Stimulated activated CD4-positive, alpha-beta T cell treated with anti-CD3 and anti-CD28 coated beads, TNF-alpha, amount 100 ng/mL, for 4 hours (primary cell): ENCODE measurements at places on chromosomes 13 and 19.
A peak's percentile ranks its signal among the peaks of the same experiment; 100 is the strongest.

DNA sequence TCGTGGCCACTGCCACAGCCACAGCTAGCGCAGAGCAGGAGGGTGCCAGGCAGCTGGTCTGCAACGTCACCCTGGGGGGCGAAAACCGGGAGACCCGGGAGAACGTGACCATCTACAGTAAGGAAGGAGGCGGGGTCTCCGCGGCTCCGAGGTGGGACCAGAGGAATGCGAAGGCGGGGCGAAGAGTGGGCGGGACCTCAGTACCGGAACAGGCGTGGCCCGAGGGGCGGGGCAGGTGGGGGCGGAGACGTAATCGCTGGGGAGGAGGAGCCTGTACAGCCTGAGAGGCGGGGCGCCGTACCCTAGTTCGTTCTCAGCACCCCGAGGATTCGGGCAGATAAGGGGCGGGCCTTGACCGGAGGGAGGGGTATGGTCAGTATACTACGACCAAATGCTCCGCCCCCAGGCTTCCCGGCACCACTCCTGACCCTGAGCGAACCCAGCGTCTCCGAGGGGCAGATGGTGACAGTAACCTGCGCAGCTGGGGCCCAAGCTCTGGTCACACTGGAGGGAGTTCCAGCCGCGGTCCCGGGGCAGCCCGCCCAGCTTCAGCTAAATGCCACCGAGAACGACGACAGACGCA is 2.5 kb downstream of the ICAM5 start:
- peak; percentile 47 for DNase-seq

DNA sequence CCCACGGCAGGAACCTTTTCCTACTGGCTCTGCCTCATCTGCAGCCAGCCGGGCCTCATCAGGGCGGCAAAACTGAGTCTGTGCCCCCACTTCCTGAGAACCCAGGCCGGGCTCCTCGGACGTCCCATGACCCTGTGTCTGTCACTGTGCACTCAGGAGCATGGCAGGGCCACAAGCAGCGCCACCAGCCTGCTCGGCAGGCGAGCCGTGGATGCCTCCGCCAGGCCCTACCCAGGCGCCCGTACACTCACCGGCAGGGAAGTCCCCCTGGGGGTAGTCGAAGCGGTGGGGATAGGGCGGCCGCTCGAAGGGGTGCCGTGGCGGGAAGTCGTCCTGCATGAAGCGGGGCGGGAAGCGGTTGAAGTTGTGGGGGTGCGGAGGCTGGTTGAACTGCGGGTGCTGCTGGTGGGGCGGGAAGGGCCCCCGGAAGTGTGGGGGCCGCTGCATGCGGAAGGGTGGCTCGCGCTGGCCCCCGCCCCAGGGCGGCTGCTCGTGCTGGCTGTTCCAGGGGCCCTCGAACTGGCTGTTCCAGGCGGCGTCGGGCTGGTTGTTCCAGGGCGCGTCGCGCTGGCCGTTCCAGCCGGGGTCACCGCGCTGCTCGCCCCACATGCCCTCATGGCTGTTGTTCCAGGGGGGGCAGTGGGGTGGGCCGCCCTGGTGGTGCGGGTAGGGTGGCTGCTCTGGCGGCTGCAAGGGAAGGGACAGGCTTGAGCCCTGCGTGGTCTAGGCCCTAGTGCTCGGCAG is 17.1 kb downstream of the CHERP start:
- no peak for DNase-seq

DNA sequence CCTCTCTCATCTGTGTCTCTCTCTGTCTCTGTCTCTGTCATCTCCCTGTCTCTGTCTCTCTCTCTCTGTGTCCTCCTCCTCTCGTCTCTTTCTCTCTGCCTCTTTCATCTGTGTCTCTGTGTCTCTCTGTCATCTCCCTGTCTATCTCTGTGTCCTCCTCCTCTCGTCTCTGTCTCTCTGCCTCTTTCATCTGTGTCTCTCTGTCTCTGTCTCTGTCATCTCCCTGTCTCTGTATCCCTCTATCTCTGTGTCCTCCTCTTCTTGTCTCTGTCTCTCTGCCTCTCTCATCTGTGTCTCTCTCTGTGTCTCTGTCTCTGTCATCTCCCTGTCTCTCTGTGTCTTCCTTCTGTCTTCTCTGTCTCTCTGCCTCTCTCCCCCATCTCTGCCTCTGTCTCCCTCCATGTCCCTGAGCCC is 551 bp upstream of the EBI3 start:
- no peak for DNase-seq

DNA sequence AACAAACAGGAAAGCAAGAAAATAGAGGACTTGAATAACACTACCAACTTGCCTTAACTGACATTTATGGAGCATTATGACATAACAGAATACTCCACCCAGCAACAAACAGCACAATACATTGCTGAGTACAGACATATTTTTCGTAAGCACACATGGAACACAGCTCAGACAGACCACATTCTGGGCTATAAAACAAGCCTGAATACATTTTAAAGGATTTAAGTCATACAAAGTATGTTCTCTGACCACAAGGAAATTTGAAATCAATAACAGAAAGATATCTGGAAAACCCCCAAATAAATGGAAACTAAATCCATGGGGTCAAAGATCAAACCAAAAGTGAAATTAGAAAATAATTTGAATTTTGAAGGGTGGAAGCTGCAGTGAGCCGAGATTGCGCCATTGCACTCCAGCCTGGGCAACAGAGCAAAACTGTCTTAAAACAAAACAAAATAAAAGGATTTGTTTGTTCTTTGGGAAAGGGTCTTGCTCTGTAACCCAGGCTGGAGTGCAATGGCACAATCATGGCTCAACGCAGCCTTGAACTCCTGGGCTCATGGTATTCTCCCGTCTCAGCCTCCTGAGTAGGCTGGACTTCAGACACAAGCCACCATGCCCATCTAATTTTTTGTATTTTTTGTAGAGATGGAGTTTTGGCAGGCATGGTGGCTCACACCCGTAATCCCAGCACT is 5.6 kb downstream of the ZDHHC20 start:
- no peak for DNase-seq

- DNase-seq: peak; percentile 97
These were observed at the start of gene PCSK4 for GRCh38 chr19:1490311-1491113. TSS of gene PCSK4 (minus strand) at chr19:1490350. CDS start at chr19:1490346, 4 bp downstream.
